ENCODE measurements at places on chromosomes 16 and 17.

- DNase-seq = no peak
Measured at GRCh38 chr16:3716831-3717234, 491 bp downstream of the TRAP1 start.

DNA sequence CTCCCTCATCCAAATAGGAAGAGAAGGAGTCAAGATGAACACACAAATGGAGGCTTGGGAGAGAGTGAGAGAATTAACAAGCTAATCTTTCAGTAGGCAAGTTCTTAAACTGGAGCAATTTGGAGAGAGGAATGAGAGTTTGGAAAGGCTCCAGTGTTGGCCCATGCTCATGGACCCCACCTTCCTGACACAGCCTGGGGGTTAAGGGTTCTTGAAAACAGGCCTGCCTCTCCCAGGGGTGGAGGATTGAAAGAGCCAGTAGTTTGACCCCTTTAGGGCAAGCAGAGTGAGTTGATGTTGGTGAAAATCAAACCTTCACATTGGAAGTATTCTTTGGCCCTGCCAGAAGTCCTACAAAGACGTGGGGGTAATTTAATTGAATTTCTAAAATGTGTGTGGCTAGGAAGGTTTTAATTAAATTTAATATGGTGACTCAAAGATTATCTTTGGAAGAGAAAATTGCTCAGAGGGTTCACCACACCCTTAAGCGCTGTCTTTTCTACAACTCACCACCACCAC, 5.8 kb downstream of the HOXB3 start:
- DNase-seq = no peak

- DNase-seq = no peak
Measured at GRCh38 chr16:17940584-17941364, 395.8 kb downstream of the NPIPA8 start.

DNA sequence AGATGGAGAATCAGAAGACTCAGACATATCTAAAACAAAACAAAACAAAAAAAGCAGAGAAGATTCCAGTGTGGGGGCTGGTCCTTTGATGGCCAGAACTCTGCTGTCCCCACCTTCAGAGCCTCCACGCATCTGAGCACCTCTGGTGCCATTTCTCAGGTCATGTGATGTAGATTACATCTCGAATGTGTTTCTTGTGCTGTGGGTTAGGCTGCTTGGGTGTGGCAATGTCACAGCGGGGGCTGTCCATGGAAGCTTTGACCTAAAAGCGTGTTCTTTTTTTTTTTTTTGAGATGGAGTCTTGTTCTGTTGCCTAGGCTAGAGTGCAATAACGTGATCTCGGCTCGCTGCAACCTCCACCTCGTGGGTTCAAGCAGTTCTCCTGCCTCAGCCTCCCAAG, 51.2 kb downstream of the PLD6 start:
- DNase-seq = no peak

DNA sequence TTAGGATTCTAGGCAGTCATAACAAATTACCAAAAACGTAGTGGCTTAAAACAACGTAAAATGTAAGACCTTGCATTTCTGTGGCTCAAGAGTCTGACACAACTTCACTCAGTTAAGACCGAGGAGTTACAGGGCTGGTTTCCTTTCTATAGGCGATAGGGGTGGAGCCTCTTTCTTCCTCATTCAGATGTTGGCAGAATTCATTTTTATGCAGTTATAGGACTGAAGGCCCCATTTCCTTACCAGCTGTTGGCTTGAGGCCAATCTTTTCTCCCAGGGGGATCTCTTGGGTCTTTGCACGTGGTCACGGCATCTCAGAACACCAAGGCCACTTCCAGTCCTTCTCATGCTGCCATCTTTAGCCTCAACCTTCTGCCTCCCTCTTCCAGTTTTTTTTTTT, 145.2 kb downstream of the KCNJ2 start:
- no peak for DNase-seq

All from HS-5 (cell line).